ENCODE measurements at places on chromosomes 1 and 21. TPM values are rescaled to one million over a fixed set of nuclear protein-coding genes. Genes with fewer than 3 reads are reported as not detected.
A peak's percentile ranks its signal among the peaks of the same experiment; 100 is the strongest.

DNA sequence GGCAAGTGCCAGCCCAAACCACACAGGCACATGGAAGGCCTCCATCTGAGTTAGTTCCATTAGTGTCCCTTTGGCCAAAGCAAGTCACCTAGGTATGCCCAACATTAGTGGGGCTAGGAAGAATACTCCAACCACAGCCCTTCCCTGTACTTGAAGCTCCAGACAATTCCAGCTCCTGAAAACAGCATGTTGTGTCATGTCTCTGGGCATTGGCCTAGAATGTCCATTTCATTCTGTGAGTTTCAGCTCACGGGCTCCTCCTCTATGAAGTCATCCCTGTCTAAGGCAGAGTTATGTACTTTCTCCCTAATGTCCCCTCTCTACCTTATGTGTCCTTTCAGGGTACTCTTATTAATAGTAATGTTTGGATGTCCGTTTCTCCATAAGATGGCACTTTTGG is 96.5 kb upstream of the SPATA6 start:
- H3K4me3 ChIP-seq = no peak overlapping the region
- peaks cover 21% of the 10 kb centered on the region for H3K4me1 ChIP-seq
- H3K27me3 ChIP-seq = no peaks in the 10 kb centered on the region
- DNase-seq = no peak

Gene MFAP2
- total RNA-seq = 12.4 TPM

DNA sequence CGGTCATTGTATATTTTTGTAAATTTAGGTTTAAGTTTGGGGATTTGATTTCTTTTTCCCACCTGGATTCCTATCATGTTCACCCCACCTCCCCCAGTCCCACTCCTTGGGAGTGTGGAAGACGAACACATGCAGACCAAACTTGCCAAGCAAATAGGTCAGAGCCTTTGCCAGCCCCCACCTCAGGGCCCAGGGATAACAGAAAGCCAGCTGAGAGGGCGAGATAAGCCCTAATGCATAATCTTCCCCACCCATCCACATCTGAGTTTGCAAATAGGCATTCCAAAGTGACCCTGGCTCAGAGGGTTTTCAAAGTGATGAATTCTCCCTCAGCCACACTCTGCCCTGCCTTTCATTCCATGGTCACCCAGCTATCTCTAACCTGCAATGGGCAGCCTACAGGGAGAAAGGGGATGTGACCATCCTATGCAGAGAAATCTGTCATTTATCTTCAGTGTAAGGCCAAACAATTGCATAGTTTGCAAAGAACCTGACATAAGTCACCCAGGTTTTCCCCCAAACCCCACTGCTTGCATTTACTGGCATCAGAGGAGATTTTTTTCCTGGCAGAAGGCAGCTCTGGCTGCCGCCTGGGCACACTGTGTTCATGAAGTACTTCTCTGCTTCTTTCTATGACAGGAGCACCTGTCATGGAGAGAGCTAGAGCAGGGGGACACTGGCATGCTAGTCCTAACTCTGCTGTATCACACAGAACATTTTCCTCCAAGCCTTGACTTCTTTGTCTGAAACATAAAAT is 69.0 kb upstream of the NFIA start:
- H3K4me1 ChIP-seq = peaks cover 8% of the 10 kb centered on the region
- no peak for DNase-seq
- no peak overlapping the region for H3K27ac ChIP-seq
- no peak overlapping the region for H3K4me3 ChIP-seq
- H3K27me3 ChIP-seq = no peaks in the 10 kb centered on the region

Gene ARTN
- not detected for total RNA-seq

Gene TMEM200B
- 32.6 TPM for total RNA-seq

DNA sequence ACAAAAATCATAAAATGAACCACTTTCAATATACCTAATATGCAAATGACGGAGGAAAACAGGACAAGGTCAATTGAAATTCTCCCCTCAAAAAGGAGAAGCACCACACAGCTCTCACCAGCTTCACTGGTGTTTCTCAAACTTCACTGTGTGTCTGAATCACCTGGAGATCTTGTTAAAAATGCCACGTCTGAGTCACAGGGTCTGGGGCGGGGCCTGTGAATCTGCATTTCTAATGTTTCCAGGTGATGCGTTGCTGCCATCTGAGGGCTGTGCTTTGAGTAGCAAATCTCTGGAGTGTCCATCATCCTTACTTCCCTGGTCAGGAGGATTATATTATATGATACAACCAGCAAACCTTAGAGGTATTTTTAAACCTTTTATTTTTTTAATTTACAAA is 9.0 kb downstream of the CLDN19 start:
- no peak for DNase-seq
- H3K36me3 ChIP-seq = no peaks in the 10 kb centered on the region
- H3K4me3 ChIP-seq = no peak overlapping the region

GRCh38 chr1:25541889-25542658 is 1.3 kb upstream of the LDLRAP1 start:
- no peaks in the 10 kb centered on the region for H3K36me3 ChIP-seq
- DNase-seq = no peak
- H3K4me1 ChIP-seq = peaks cover 25% of the 10 kb centered on the region
- no peaks in the 10 kb centered on the region for H3K27me3 ChIP-seq
- no peak overlapping the region for H3K4me3 ChIP-seq

DNA sequence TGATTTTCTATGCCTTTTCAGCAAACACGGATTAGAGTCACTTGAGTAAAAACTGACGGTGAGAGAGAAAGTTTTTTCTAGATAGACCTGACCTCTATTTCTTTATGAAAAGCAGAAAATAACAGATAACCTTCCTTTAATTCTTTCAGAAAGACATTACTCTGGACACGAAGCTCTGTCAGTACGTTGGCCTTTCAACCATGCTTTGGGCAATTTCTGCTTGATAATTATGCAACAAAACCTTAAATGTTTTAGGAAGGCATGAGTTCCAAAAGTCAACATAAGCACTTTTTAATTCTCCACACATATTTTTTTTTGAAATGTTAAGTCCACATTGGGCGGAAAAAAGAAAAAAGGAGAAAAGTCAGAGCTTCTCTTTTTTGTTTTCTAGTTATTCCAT is 137.8 kb downstream of the AKT3 start:
- H3K36me3 ChIP-seq = no peaks in the 10 kb centered on the region
- H3K4me3 ChIP-seq = no peak overlapping the region
- H3K27ac ChIP-seq = no peak overlapping the region
- no peaks in the 10 kb centered on the region for H3K4me1 ChIP-seq
- no peak for DNase-seq

Gene SIPA1L2
- 42.5 TPM for total RNA-seq

Gene ASPM
- 0.68 TPM for total RNA-seq

Gene RAB7B
- total RNA-seq = 5.3 TPM

GRCh38 chr1:48047116-48047515 is 49.9 kb upstream of the TRABD2B start:
- no peak overlapping the region for H3K4me3 ChIP-seq
- no peaks in the 10 kb centered on the region for H3K4me1 ChIP-seq
- H3K27ac ChIP-seq = peak overlapping the region; percentile 17
- no peaks in the 10 kb centered on the region for H3K27me3 ChIP-seq
- DNase-seq = no peak

GRCh38 chr1:154629061-154629674 is 21.2 kb upstream of the ADAR start:
- no peak for DNase-seq
- peaks cover 10% of the 10 kb centered on the region for H3K4me1 ChIP-seq
- H3K27ac ChIP-seq = no peak overlapping the region
- no peak overlapping the region for H3K4me3 ChIP-seq
- H3K36me3 ChIP-seq = no peaks in the 10 kb centered on the region

- no peak for DNase-seq
- no peaks in the 10 kb centered on the region for H3K27me3 ChIP-seq
- no peak overlapping the region for H3K27ac ChIP-seq
Measured at GRCh38 chr1:54247863-54248515, 48.0 kb downstream of the MRPL37 start.

DNA sequence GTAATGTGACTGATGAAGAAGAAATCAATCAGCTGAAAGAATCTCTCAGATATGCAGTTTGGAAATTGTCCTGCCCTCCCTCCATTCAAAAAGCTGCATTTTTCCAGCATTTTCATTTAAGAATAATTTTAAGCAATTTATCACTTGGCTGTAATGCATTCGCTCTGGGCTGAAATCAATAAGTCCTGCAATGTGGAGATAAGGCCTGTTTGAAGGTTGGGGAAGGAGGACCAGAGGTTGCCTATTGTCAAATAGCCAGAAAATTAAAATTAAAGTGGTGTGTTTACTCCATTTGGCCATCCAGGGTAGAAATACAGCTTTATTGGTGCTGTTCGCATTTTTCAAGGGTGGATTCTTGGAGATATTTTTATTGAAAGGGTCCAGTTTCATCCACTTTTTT is 187.6 kb upstream of the NFIA start:
- no peak overlapping the region for H3K27ac ChIP-seq
- H3K4me1 ChIP-seq = no peaks in the 10 kb centered on the region
- DNase-seq = no peak
- H3K27me3 ChIP-seq = no peaks in the 10 kb centered on the region
- H3K4me3 ChIP-seq = no peak overlapping the region

- no peak for DNase-seq
- H3K27me3 ChIP-seq = no peaks in the 10 kb centered on the region
- no peak overlapping the region for H3K27ac ChIP-seq
- H3K4me3 ChIP-seq = no peak overlapping the region
Measured at GRCh38 chr1:214318356-214318755, 37.4 kb downstream of the SMYD2 start.

- H3K36me3 ChIP-seq = no peaks in the 10 kb centered on the region
- H3K27me3 ChIP-seq = no peaks in the 10 kb centered on the region
- no peak overlapping the region for H3K4me3 ChIP-seq
- DNase-seq = no peak
- no peak overlapping the region for H3K27ac ChIP-seq
Measured at GRCh38 chr1:24349891-24350290, 30.7 kb downstream of the GRHL3 start.

DNA sequence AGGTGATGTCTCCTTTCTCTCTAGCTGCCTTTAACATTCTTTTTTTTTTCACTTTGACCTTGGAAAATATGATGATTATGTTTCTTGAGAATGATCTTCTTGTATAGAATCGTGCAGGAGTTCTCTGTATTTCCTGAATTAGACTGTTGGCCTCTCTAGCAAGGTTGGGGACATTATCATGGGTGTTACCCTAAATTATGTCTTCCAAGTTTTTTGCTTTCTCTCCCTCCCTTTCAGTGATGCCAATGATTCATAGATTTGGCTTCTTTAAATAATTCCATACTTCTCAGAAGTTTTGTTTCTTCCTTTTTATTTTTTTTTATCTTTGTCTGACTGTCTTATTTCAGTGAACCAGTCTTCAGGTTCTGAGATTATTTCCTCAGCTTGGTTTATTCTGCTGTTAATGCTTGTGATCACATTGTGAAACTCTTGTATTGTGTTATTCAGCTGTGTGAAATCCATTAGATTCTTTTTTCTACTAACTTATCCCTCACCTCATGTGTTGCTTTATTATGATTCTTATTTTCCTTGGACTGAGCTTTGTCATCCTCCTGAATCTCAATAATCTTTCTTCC is 268.4 kb upstream of the NRIP1 start:
- H3K27ac ChIP-seq = no peak overlapping the region
- no peak overlapping the region for H3K4me3 ChIP-seq
- H3K27me3 ChIP-seq = no peaks in the 10 kb centered on the region
- DNase-seq = no peak

DNA sequence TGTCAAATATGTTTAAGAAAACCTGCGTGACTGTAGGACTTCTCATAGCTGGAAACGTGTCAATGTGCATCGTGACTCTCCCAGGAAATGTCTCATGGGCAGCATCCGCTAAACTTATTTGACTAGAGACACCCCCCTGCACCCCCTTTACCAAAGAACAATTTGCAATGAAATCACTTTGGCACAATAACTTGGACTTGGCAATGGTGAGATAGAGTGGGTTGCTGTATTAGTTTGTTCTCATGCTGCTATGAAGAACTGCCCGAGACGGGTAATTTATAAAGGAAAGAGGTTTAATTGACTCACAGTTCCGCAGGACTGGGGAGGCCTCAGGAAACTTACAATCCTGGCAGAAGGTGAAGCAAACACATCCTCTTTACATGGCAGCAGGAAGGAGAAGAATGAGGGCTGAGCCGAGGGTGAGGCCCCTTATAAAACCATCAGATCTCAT is 13.8 kb downstream of the CLDN14 start:
- no peaks in the 10 kb centered on the region for H3K36me3 ChIP-seq
- no peak overlapping the region for H3K4me3 ChIP-seq
- H3K27ac ChIP-seq = no peak overlapping the region

Gene C1orf53
- total RNA-seq = 3.3 TPM

Gene TMEM54
- 47.4 TPM for total RNA-seq

DNA sequence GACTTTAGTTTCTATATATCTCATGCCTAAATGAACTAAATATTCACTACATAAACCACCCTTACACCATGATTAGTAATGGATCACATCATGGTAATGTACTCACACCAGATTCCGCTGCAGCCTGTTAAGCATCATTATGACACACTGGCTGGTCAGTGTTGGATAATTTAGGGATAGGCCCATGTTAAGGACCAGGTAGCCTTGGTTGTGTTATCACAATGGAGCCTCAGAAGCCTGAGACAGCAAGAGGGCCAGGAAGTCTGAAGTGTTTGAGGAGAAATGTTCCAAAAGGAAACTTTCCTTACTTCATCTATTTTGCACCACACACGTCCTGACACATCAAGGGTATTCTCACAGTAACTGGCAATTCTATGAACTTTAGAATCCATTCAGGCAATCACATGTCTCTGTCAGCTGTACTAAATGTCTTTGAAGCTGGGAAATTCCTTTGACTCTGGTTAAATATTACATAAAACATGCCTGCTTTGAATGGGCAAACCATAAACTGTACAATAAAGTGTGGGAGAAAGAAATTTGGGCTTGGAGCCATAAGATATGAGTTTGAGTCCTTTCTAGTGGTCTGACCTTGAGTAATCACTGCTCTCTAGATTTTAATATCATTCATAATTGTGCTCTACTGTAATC is 105.3 kb upstream of the DPT start:
- no peak overlapping the region for H3K27ac ChIP-seq
- DNase-seq = no peak
- H3K27me3 ChIP-seq = no peaks in the 10 kb centered on the region

GRCh38 chr1:172024516-172024915 is 183.2 kb downstream of the DNM3 start:
- H3K4me1 ChIP-seq = no peaks in the 10 kb centered on the region
- H3K27me3 ChIP-seq = no peaks in the 10 kb centered on the region
- H3K4me3 ChIP-seq = no peak overlapping the region
- DNase-seq = no peak

- no peaks in the 10 kb centered on the region for H3K27me3 ChIP-seq
- DNase-seq = no peak
- H3K36me3 ChIP-seq = no peaks in the 10 kb centered on the region
- no peak overlapping the region for H3K27ac ChIP-seq
Measured at GRCh38 chr1:2119886-2120285, 69.7 kb downstream of the PRKCZ start.
